Mammary epithelial cell (primary cell): ENCODE measurements at places on chromosomes 12 and 14. TPM values are rescaled to one million over a fixed set of nuclear protein-coding genes. Genes with fewer than 3 reads are reported as not detected.

NOVA1 gene
- not detected for total RNA-seq

KRT77 gene
- total RNA-seq: under 0.01 TPM

LMO3 gene
- 0.45 TPM in 1 of 2 replicates, not detected in the other for total RNA-seq

MANSC4 gene
- not detected in 2 replicates for total RNA-seq

MMP17 gene
- total RNA-seq: 5.5 and 11.3 TPM in 2 replicates

TMPRSS12 gene
- total RNA-seq: not detected

BHLHE41 gene
- 9.9 and 18.1 TPM in 2 replicates for total RNA-seq

KRT6B gene
- 1,405 and 1,675 TPM in 2 replicates for total RNA-seq

SLC22A17 gene
- 2.9 and 5.1 TPM in 2 replicates for total RNA-seq

MIP gene
- not detected in 2 replicates for total RNA-seq

TAS2R20 gene
- total RNA-seq: 1.4 and 1.7 TPM in 2 replicates

ZBTB42 gene
- 0.91 and 1.9 TPM in 2 replicates for total RNA-seq

LTB4R2 gene
- total RNA-seq: 26.2 and 33.8 TPM in 2 replicates

LUM gene
- total RNA-seq: not detected in 2 replicates

OR4E2 gene
- total RNA-seq: not detected

CLEC4A gene
- not detected in 2 replicates for total RNA-seq

KCNC2 gene
- not detected in 2 replicates for total RNA-seq

MRPS35 gene
- total RNA-seq: 36.9 and 51.6 TPM in 2 replicates

DNA sequence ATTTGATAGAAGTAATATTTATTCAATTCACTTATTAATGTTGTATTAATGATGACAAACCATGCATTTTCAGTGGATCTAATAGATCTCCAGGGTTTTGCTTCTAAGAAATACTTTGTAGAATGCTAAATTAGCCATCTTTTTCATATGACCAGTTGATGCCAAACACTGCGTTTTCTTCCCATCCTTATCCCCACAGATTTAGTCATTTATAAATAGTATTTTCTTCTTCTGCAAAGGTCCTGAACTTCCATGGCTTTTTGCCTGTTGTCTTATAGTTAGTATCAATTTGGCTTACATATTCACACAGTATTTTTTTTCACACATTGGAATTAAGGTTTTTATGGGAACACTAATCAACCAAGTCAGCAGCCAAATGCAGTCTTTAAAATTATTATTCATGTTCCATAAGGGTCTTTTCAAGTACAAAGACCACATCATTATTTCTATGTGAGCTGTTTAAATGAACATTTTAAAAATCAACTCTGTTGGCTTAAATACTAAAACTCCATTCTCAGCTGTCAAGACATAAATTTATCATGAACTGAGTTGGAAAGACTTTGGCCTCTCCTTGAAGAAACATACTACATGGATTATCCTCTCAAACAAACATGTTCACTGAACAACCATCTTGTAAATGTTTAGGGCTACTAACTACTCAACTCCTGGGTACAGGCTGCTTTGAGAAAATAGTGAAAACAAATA, 1278.4 kb upstream of the FLRT2 start:
- DNase-seq: no peak

DNA sequence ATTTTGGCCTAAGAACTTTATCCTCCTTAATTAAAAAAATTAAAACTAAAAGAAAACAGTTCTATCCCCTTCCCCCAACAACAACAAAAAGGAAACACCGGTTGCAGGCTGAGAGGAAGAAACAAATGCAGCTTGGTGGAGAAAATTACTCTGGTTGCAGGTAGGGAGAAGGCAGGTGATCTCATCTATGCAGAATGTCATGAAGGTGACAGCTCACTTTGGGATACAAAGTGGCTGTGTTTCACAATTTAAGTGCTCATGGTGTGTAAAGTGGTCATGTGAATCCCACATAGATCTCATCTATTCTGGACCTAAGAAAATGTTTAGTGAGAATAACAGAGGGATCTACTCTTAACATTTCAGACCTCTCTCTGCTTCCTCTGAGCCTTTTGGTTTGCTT, 219.7 kb upstream of the PKP2 start:
- peak; percentile 13 for DNase-seq

- DNase-seq: no peak
Measured at GRCh38 chr14:75470238-75470797, 42.5 kb downstream of the JDP2 start.

DNA sequence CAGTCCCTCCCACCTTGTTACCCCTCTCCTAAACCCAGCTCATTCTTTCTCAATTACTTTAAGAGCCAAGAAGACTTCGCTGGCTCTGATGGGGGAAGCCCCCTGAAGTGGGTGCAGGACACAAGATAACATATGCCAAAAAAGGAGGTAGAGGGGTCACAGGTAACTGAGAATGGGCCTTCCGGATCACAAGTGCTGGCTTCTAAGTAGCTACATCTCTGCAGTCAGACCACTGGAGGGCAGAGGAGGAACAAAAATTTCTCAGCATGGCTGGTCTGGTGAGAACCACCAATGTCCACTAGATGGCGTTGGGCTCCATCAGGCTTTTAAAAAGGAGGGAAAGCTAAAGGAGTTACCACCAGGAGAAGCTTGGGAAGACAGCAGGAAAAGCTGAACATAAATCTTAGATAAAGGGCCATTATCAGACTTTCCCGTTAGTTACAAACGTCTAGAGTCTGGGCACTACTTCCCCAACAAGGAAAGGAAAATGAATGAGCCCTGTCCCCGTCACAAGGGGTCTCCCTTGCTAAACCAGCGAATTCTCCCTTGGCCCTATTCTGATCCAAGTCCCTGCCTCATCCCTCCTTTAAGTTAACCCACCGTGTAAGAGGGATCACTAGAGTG, 11.6 kb upstream of the CDH24 start:
- DNase-seq: peak; percentile 83

GRCh38 chr12:61915420-61915819, 344.8 kb upstream of the USP15 start:
- DNase-seq: no peak

DNA sequence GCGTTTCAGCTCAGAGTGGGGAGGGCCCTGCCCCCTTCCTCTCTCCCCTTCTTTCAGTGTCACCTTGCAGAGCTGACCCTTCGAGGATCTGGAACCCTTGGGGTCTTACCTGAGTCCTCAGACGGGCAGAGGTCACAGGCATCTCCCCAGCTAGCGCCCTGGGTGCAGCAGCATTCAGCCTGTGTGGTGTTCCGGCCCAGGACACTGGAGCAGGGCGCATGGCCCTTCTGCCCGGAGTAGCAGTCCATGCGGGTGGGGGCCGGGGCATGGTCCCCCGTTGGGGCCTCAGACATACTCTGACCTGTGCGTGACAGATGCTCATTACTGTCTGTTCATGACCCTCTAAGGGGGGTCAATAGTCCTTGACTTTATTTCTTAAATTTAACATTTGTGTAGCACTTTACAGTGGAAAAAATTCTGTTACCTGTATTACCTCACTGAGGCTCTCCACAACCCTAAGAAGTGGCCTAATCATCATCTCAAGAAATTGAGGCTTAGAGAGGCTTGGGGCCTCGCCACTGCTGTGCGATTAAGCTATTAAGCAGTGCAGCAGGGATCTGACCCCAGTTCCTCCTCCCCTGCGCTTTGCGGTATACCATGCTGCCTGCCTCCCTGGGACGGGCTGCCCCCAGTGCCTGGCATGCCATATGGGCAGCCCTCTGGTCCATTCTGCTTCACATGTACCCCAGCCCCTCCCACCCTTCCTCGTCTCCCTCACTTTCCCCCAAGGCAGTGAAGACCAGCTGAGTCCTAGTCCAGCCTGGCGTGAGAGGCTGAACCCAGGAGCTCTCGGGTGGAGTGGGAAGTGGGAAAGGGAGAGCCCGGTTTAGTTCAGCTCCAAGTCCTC, 11.5 kb downstream of the ISCA2 start:
- DNase-seq: no peak

DNA sequence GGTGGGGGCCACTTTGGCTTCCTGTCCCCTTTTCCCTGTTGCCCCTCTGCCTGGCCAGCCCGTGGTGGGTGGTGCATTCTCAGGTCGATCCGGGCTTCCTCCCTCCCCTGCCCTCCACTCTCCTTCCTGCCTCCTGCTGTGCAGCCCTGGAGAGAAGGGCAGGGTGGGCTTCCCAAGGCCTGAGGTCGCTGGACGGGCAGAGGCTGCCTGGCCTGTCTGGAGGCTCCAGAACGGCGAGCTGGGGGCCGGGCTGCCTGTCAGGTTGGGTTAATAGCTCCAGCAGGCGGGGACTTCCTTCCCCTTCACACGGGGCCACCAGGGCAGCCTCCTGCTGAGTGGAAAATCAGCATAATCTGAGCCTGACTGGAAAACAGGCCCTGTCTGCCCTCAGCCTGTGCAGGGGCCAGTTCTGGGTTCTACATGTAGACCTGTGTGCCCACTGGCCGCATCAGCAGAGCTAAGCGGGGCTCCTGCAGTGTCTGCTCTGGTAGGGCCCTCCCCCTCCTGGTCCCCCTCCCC, 11.3 kb downstream of the KIF26A start:
- no peak for DNase-seq

DNA sequence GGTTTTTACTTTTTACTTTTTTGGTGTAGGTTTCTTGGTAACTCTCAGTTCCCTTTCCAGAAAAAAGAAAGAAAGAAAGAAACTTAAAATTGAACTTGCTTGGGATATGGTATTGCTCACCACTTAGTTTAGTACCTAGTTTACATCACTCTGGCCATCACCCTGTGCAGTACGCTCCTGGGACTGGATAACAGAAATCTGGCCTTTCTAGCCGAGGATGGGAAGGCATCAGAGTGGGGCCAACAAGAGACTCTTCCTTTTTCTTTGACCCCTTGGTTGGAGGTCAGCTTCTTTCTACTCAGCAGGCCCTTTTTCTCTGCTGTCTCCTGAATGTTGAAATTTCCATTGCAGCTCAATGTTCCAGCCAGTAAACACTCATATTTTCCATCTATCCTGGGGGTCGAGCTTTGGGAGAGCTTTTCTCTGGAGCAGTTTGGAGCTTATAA, 156.6 kb downstream of the TGFB3 start:
- no peak for DNase-seq

GRCh38 chr14:99925471-99925870, 132.3 kb downstream of the EML1 start:
- no peak for DNase-seq

- DNase-seq: no peak
Measured at GRCh38 chr14:85024931-85025330, 505.0 kb upstream of the FLRT2 start.

GRCh38 chr14:96150214-96150613, 54.4 kb upstream of the BDKRB2 start:
- no peak for DNase-seq

DNA sequence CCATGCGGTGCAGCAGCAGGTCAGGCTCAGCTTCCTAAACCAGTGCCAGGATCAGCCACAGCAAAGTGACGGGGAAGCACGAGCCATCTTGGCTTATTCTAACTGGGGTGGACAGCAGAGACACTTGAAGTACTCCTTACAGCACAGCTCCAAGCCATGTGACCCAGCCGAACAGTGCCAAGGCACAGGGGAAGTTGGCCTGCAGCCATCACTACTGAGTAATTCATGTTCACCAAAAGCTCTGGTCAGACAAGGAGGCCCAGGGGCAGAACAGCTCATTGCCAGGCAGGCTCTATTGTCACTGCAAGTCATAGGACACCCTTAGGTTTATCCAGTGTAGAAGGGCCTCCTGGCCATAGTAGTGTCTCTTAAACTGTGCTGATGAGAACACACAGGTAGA, 23.4 kb upstream of the SLC35F4 start:
- peak; percentile 50 for DNase-seq

DNA sequence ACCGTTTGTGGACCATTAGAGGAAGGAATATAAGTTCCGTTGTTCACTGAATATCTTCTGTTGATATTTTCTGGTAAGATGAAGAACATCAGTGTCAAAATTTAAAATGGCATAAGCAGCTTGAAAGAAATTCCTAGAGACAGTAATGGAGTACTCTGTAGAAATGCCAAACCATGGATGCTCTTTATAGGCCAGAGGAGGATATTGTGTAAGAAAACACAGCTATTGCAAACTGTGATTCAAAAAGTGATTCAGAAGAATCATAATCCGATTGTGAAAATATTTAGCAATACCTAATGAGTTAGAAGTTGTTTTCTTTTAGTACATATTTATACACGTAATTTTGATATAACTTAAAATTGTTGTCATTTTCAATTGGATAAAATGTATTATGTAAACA, 102.8 kb downstream of the SLC16A7 start:
- DNase-seq: peak; percentile 76

DNA sequence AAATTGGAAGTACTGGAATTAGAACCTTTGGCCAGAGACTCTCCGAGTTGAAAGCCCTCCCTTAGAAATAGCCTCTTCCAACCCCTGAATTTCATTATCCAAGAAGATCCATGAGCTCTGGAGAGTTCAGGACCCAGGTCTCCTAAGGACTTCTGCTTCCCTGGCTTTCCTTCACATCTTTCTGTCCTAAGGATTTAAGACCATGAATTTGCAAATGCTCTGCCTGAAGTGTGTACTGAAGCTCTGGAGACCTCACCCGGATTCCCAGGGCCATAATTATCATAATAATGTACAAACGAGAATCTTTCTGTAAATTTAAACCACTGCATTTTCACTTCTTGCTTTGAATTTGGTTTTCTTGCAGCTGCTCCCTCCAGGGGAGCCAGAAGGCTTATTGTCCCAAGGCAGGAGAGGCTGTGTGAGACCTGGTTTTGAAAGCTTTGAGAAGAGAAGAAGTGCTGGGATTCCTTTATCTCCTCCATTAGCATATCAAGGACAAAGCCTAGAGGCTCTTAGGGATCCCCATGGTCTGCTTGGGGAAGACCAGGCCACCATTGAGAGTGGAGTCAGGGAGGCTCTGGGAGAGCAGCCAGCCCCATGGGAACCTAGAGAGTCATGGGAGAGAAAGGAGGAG, 41.1 kb downstream of the GLRX5 start:
- DNase-seq: no peak

DNA sequence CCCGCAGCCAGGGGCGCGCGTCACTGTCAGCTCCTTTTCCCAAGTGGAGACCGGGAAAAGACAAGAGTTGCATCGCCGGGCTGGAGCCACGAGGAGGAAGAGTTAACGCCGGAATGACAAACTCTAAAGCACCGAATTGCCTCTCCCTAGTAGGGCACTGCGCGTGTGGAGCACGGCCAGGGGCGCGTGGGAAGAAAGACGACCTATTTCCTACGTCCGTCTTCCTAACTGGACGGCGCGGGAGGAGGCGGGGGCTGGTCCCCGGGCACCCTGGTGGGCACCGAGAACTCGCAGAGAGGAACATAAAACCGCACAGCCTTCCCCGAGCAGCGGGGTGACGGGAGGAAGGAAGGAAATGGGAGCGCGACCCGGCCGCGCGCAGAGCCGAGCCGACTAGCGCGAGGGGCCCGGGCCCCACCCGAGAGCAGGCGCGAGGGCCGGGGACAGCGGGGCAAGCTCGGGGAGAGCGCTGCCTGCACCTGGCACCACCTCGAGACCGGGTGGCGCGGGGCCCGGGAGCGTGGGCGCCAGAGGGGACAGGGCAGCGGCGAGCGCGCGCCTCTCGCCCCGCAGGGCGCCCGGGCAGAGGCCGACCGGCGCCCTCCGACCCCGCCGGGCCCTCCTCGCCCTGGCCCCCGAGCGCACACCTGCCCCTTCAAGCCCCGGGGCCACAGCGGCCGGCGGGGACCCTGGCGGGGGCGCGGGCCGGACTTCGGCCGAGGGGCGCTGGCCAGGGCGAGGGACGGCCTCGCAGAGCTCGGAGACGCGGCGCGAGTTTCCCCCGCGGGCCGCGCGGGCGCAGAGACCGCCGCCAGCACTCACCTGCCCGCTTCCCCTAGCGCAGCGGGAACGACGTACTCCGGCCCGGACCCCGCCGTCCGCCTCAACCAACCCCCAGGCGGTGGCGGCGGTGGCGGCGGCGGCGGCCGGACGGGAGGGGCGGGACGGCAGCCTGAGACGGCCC, at the start of gene SETD3:
TSS of gene SETD3 (minus strand) at position 954 of the 964 bp plus-strand sequence. CDS start 15,054 bp downstream, outside the sequence.
- peak; percentile 54 for DNase-seq

GRCh38 chr12:116121453-116121871, 156.0 kb downstream of the MED13L start:
- peak; percentile 38 for DNase-seq
